ENCODE measurements at places on chromosomes 3 and 15.

GRCh38 chr3:110928016-110928662, 143.5 kb upstream of the NECTIN3 start:
- no peak for DNase-seq

DNA sequence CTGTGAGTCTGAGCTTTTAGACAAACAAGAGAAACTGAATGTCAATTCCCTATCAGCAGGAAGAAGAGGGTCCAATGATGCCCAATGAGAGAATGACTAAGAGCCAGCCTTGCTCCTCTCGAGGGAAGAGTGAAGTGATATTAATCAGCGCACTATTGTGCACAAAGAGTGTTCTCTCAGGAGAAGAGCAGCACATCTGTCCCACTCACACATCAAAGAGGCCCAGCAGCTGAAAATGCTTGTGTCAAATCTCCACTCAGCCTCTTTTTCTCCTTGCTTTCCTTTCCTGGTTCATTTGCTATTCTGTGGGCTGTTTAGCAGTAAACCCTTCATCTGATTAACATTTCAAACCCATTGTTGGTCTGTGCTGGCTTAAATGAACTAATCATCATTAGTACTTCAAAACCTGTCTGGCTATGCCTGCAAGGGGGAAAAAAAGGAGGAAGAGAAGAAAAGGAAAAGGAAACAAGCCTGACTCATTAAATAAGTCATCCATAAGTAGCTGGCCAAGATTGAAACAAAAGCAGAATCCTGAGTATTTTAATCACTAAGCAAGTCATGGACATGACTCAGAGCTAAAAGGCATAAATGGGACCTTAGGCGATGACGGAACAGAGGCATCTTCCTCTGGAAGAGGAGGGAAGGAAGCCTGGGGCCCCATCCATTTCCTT, 912.7 kb downstream of the TUSC7 start:
- no peak for DNase-seq

GRCh38 chr15:101501703-101502373, 12.3 kb upstream of the PCSK6 start:
- peak; percentile 26 for DNase-seq

DNA sequence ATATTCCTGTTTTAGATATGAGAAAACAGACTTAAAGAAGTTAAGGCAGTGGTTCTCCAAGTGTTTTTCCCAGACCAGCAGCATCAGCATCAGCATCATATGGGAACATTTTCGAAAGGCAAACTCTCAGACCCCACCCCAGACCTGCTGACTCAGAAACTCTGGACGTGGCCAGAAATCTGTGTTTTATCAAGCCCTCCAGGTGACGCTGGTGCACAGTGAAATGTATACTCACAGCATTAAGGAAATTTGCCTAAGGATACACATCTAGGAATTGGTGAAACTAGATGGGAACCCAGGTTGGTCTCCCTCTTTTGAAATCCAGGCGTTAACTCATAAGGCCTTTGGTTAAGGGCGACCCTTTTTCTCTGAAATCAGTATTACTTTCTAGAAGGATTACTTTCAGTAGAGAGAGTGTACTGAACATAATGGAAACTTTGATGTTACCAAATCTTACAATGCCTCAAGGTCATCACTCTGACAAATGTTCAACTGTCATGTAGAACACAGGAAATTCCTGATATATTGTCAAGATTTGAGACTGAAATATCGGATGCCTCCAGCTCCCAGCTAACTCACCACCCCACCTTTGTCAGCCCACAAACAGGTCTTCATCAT, 910.2 kb downstream of the ROBO1 start:
- DNase-seq = no peak

GRCh38 chr3:99706410-99706809, 68.0 kb downstream of the COL8A1 start:
- no peak for DNase-seq

DNA sequence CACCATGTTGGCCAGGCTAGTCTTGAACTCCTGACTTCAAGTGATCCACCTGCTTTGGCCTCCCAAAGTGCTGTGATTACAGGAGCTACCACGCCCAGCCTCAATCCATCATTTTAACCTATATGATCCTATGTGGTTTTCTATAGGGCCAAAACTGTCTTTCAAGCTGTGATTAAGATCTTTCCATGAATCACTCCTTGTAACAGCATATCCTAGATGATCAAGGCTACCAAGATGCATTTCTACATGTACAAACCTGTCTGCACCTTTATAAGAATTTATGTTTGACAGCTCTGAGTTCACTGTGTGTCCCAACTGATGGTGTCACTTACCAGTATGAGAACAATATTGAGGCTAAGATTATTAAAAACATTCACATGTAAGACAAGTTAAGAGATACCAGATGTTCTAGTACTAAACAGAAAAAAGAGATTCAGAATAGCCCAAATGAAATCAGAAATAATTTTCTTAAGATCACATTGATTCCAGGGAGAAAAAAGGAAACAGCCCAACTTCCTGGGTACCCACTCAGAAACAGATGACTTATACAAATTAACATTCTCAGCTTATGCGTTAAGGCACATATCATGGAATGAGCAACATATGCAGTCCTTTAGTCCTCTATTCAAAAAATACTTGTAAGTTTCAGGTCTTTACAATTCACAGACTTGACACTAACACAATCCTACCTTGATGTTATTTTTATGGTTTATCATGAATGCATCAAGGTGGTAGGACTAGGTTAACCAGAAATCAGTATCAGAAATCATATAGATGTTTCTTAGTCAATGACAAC, 24.8 kb upstream of the PPIB start:
- no peak for DNase-seq

GRCh38 chr3:152381881-152382295, 113.2 kb downstream of the MBNL1 start:
- DNase-seq = no peak
